HTR-8/SVneo (cell line): ENCODE measurements at places on chromosomes 7 and 10.

DNA sequence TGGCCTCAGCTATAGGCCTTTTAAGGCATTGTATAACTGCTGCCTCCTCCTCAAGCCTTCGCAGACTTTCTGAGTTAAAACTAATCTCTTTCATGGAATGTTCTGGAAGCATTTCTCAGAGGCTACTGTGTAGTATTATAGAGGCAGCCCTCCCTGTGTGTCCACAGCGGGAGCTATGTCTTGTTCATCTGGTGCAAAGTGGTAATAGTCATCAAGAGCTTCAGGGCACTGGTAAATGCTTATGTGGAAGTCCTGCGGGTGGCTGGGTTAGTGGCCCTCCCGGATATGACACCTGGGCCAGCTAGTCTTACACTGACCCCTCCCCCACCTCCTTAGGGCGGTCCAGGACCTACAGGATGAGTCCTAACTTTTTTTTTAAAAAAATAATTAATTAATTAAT is 2.2 kb upstream of the ABHD11 start:
- no peak for DNase-seq

GRCh38 chr10:124995605-124996004 is 53.7 kb downstream of the ZRANB1 start:
- DNase-seq: no peak

GRCh38 chr7:3825491-3825890 is 524.4 kb downstream of the SDK1 start:
- DNase-seq: no peak

DNA sequence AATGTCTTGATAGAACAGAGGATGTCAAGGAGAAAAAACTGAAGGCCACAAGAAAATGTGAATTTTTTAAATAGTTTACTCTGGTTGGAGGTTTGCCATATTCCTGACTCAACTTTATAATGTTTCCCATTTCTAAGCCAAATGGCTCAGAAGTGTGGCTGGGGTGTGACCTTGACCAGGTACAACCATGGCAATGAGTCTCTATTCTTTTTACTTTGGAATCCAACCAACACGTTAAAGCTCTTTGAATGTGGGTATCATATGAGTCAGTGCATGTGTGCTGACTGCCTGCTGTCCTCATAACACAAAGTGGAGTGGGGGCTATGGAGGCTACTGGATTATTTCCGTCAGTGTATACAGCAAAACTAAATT is 33.5 kb upstream of the DLD start:
- no peak for DNase-seq

GRCh38 chr10:125206623-125207022 is 46.3 kb upstream of the CTBP2 start:
- DNase-seq: no peak

DNA sequence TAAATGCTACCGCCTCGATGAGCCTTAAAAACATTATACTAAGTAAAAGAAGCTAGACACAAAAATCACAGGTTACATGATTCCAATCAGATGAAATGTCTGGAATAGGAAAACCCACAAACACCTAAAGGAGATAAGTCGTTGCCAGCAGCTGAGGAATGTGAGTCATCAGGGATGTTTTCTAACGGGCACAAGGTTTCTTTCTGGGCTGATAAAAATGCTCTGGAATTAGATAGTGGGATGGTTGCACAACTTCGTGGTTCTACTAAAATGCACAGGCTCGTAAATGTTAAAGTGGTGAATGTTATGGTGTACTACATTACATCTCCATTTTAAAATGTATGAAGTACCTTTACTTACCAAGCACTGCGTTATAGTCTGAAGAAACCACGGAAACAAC is 9.7 kb downstream of the ABLIM1 start:
- DNase-seq: no peak

DNA sequence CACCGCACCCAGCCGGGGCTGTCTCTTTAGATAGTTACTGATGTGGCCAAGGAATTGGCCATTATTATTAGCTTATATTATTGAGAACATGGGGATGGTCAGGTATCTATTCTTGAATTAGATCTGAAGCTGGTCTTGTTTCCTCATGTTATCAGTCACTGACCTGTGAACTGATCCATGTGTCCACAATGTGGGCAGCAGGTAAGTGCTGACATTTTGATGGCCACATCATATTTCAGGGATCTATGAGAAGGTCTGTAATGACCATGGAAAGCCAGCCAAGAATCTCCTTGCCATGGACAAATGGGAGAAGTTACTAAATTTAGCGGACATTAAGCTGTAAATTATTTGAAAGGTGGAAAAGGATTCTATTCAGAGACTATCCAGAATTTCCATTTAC is 61.4 kb downstream of the GBF1 start:
- DNase-seq: no peak

- DNase-seq: no peak
Observed at GRCh38 chr7:3688071-3688470, 387.0 kb downstream of the SDK1 start.

- DNase-seq: no peak
Observed at GRCh38 chr7:98186452-98187137, 24.6 kb upstream of the BHLHA15 start.

DNA sequence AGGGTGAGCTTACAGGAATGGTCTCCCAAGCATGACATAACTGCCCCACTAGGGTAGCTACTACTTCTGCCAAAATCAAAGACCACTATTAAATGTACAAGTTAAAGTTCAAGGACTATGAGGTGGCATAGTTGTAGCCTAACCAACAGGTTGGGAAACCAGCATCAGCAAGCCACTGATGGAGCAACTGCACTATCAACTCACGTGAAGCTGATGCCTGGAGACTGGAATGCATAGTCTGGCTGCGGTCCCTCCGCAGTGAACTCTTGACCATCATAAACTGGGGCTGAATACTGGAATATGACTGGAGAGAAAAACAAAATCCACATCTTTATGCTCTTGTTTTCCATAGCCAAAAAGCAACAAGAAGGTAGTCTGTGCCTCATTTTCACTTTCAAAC is 541.4 kb downstream of the DNAJB9 start:
- DNase-seq: no peak

DNA sequence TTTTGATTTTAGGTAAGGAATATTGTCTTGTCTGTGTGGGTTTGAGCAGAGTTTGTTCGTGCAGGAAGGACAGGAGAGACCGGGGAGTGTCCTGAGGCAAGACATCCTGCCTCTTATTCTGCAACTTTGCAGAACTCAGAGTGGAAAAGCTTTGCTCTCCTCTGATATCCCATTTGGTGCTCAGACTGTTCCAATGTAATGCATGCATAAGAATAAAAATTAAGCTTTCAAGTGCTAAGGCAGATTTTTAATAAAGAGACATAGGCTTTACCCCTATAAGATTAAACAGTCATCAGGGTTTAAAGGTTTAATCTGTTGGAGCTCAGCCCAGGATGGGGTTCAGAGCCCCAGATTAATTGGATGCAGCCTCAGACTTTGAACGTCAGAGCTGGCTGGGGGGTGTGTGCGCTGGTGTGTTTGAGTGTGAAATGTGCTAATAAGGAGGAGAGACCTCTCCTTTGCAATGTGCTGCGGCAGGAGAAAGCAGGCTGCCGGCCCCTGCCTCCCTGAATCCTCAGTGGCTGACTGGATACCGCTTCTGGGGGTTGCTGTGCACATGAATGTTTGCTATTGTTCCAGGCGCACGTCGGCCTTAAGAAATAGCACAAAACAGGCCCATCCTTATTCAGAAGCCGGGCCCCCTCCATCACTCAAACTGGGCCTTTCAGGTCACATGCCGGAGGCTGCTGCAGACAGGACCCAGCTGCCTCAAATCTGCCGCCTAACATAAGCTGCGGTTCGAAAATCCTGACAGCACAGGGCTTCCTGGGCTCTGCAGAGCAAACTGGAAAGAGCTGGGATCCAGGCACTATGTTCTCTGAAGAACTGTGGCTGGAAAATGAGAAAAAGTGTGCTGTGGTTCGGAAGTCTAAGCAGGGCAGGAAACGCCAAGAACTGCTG is 84.1 kb upstream of the PRR15 start:
- no peak for DNase-seq
